ENCODE measurements at places on chromosomes 16 and 17. TPM values are rescaled to one million over a fixed set of nuclear protein-coding genes. Genes with fewer than 3 reads are reported as not detected.

CSH1 gene
- not detected for total RNA-seq

DNA sequence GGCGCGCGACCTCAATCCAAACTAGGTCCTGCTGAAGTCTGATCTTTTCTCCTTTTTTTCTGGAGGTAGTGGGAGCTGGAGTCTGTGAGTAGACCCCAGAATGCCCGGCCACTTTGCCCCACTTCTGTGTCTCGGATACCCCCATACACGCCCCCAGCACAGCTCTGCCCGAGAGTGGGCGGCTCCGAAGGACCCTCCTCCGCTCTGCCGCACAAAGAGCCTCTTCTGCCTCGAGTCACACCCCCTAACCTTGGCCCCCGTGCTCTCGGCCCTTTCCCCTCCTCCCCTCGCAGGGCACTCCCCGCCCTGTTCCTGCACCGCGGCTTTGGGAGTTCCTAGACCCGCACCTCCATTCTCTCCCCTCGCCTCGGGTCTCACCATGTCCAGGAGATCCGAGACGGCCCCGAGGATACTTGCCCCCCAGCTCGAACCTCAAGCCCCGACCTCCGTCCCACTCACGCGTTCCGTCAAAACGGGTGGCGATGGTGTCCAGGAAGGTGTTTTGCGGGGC lies 476 bp downstream of the KCNH4 start:
- DNase-seq, result no peak
- peaks cover 17% of the 10 kb centered on the region for H3K27me3 ChIP-seq
- no peak overlapping the region for H3K27ac ChIP-seq
- H3K36me3 ChIP-seq, result no peaks in the 10 kb centered on the region

SLC25A10 gene
- 0.99 TPM for total RNA-seq

STH gene
- not detected for total RNA-seq

- no peak overlapping the region for H3K4me3 ChIP-seq
- H3K27ac ChIP-seq, result no peak overlapping the region
- no peak for DNase-seq
- H3K27me3 ChIP-seq, result no peaks in the 10 kb centered on the region
Observed at GRCh38 chr16:17529982-17530760, 59.4 kb upstream of the XYLT1 start.

DNA sequence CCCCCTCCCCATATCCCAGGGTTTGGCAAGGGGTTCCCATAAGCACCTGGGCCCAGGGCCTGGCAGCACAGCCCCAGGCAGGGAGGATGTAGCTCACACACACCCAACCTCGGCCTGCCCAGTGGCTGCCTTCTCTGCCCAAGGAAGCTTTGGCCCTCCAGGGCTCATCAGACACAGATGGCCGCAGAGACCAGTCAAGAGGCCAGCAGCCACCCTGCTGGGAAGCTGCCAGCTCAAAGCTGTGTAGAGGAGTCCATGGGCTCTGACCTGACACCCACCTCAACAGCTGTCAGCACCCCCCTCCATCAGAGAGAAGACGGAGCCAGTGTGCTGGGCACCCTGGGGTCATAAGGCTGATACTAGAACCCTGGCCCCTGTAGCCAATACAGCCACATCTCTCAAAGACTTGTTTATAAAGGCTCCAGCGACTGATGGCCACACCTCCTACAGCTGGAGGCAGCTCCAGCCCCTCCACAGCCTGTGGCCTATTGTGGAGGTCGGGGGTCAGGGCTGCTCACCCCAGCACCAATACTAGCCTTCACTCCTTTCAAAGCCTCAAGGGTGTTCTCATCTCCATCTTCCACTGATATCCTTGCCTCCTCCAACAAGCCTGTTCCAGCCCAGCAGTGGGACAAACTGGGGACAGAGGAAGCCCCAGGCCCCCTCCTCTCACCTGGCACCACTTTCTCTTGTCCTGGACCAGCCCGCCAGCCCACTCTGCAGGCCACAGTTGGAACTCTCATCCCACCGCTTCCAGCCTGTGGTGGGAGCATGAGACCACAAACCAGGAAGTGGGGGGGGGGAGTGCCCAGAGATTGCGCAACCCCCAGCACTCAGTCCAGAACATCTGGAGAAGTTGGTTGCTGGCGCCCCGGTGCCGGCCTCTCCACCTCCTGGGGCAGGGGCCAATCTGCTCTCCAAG lies 2.2 kb upstream of the MPG start:
- peaks cover 56% of the 10 kb centered on the region for H3K4me1 ChIP-seq
- peak overlapping the region; percentile 94 for H3K27ac ChIP-seq
- H3K4me3 ChIP-seq, result no peak overlapping the region

TMEM114 gene
- total RNA-seq, result not detected

DNA sequence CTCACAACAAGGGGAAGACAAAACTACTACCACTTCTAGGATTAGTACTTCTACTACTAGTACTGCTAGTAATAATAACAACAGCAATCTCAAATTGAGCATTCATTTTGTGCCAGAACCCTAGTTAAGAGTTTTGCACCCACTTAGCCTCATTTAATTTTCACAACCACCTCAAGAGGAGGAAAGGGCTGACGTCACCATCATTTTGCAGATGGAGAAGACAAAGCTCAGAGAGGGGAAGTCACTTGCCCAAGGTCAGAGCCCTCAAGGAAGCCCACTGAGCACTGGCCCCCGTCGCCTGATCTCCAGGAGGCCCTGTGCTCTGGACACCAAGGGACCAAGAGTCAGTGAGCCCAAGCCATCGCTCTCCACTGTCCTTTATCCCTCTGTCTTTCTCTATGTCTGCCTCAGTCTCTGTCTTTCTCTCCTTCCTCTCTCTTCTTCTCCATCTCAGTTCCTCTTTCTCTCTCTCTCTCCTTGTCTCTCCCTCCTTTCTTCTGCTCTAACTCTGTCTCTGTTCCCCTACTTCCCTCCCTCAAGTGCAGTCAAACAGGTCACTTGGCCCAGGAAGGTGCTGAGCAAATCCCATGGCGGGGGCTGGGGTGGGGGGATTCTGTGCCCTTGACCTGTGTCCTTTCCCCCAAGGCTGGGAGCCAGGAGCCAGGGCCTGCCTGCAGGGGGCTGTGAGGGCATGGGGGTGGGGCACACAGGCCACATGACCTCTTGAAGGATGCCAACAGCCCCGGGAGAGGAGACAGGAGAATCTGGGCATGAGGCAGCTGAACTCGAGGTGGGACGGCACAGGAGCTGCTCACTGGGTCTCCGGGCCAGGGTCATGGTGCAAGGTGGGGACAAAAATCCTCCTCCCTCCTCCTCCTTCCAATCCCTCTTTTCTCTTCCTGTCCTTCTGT lies 11.2 kb upstream of the NGFR start:
- H3K27ac ChIP-seq, result no peak overlapping the region
- no peaks in the 10 kb centered on the region for H3K4me1 ChIP-seq
- no peak overlapping the region for H3K4me3 ChIP-seq
- H3K27me3 ChIP-seq, result peaks cover 5% of the 10 kb centered on the region

OR2C1 gene
- 0.49 TPM for total RNA-seq

ITGAL gene
- total RNA-seq, result 1.1 TPM

DNA sequence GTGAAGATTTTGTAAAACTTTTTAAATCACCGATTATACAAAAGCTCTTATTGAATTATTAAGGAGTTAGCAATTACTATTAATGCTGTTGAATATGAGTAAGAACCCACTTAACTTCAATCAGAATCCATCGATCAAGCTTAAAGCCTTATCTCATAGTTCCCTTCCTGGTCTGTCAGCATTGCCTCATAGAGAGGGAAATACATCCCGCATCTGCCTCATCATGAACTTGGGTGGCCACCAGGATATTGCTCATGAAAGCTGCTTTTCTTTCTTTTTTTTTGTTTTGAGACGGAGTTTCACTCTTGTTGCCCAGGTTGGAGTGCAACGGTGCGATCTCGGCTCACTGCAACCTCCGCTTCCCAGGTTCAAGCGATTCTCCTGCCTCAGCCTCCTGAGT lies 66.7 kb downstream of the PIGL start:
- no peak for DNase-seq
- H3K4me3 ChIP-seq, result no peak overlapping the region
- no peaks in the 10 kb centered on the region for H3K27me3 ChIP-seq
- no peaks in the 10 kb centered on the region for H3K36me3 ChIP-seq
- H3K4me1 ChIP-seq, result peaks cover 33% of the 10 kb centered on the region
- no peak overlapping the region for H3K27ac ChIP-seq

- no peak overlapping the region for H3K4me3 ChIP-seq
- H3K4me1 ChIP-seq, result no peaks in the 10 kb centered on the region
- no peaks in the 10 kb centered on the region for H3K27me3 ChIP-seq
- no peaks in the 10 kb centered on the region for H3K36me3 ChIP-seq
- no peak overlapping the region for H3K27ac ChIP-seq
- DNase-seq, result no peak
Observed at GRCh38 chr16:3904875-3905274, 24.4 kb upstream of the CREBBP start.

GRCh38 chr17:21288571-21289017 lies 4.1 kb downstream of the MAP2K3 start:
- H3K4me1 ChIP-seq, result no peaks in the 10 kb centered on the region
- H3K27me3 ChIP-seq, result no peaks in the 10 kb centered on the region
- peak overlapping the region; percentile 98 for H3K27ac ChIP-seq
- no peaks in the 10 kb centered on the region for H3K36me3 ChIP-seq
- peak overlapping the region; percentile 91 for H3K4me3 ChIP-seq

DNA sequence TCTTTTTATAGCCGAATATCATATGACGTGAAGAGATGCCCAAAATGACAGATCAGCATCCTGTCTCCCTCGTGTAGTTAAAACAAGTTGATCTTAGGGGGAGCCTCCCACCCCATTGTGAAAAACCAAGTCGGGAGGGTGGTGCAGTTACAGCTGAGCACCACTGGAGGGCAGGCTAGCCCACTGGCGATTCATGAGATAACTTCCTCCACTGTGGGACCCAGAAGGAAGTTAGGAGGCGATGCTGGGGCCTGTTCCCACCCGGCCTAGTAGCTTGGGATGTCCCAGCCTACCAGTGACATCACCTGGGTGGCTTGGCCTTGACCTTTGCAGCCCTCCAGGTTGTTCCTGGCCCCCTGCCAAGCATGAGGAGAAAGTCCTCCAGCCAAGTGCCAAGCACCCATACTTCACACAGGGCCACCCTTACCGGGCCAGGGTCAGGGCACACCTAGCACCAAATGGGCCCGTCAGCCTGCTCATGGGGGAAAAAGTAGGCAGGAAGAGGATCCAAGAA lies 8.1 kb upstream of the CPNE2 start:
- H3K27ac ChIP-seq, result no peak overlapping the region
- H3K27me3 ChIP-seq, result no peaks in the 10 kb centered on the region
- no peaks in the 10 kb centered on the region for H3K4me1 ChIP-seq

GRCh38 chr17:76378548-76379274 lies 5.7 kb upstream of the SPHK1 start:
- peaks cover 15% of the 10 kb centered on the region for H3K4me1 ChIP-seq
- H3K4me3 ChIP-seq, result no peak overlapping the region
- H3K27me3 ChIP-seq, result peaks cover 14% of the 10 kb centered on the region
- no peak overlapping the region for H3K27ac ChIP-seq

DNA sequence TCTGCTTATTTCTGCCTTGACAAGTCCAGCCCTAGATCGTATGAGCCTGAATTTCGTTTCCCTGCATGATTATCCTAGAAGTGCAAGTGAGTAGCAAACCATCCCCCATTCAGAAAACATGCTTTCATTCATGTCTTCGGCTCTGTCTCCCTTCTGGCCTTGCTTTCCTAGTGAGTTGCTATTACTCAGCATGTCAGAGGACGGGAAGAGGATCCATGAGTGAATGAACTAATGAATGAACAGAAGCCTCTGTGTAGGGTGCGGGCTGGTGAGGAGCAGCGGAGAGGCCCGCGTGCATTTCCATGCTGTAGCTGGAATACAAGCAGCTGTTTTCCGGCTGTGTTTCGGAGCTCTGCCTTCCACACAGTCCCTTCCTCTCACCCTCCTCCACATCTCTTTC lies 155.7 kb upstream of the NOL11 start:
- H3K27ac ChIP-seq, result no peak overlapping the region
- H3K36me3 ChIP-seq, result no peaks in the 10 kb centered on the region
- no peaks in the 10 kb centered on the region for H3K27me3 ChIP-seq
- H3K4me1 ChIP-seq, result no peaks in the 10 kb centered on the region
- DNase-seq, result peak; percentile 27

DNA sequence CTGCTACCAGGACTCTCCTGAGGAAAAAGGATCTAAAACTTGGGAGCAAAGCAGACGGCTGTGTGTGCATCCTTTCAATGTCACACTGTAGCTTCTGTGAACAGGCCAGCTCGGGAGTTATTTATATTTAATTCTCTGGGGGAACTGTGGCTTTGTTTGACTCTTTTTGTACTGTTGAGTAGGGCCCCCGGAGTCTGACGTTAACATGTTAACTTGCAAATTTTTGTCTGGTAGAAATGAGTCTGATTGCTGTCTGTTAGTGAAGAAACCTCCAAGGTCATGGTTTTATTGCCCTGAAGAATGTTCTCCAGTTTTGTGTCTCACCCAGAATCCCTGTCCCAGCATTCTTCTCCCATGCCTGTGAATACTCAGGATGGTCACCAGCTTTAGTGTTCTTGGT lies 14.2 kb upstream of the KCNG4 start:
- no peaks in the 10 kb centered on the region for H3K4me1 ChIP-seq
- no peaks in the 10 kb centered on the region for H3K36me3 ChIP-seq
- no peak for DNase-seq

GRCh38 chr16:79131321-79132075 lies 469.0 kb downstream of the MAF start:
- H3K27ac ChIP-seq, result no peak overlapping the region
- H3K36me3 ChIP-seq, result no peaks in the 10 kb centered on the region
- H3K4me3 ChIP-seq, result no peak overlapping the region
- peaks cover 14% of the 10 kb centered on the region for H3K4me1 ChIP-seq
- DNase-seq, result no peak

- no peak overlapping the region for H3K4me3 ChIP-seq
- DNase-seq, result no peak
- H3K27ac ChIP-seq, result no peak overlapping the region
- H3K27me3 ChIP-seq, result no peaks in the 10 kb centered on the region
Observed at GRCh38 chr17:29076722-29077121, 33.8 kb downstream of the PIPOX start.

CDH8 gene
- total RNA-seq, result 2.4 TPM

- no peaks in the 10 kb centered on the region for H3K27me3 ChIP-seq
- peak overlapping the region; percentile 90 for H3K27ac ChIP-seq
- no peak overlapping the region for H3K4me3 ChIP-seq
- peaks cover 81% of the 10 kb centered on the region for H3K4me1 ChIP-seq
- no peaks in the 10 kb centered on the region for H3K36me3 ChIP-seq
Observed at GRCh38 chr17:1493291-1493980, 950 bp upstream of the MYO1C start.

GPR139 gene
- total RNA-seq, result not detected

- no peaks in the 10 kb centered on the region for H3K4me1 ChIP-seq
- no peak overlapping the region for H3K27ac ChIP-seq
- no peak overlapping the region for H3K4me3 ChIP-seq
- H3K36me3 ChIP-seq, result no peaks in the 10 kb centered on the region
- DNase-seq, result no peak
Observed at GRCh38 chr17:35546487-35546886, 9.0 kb upstream of the SLFN12L start.

BAIAP3 gene
- total RNA-seq, result 1.8 TPM

All from sigmoid colon (tissue), 7 donors.